Cardiac muscle cell (in vitro differentiated cells and primary cell): ENCODE measurements at places on chromosomes 4 and X. TPM values are rescaled to one million over a fixed set of nuclear protein-coding genes. Genes with fewer than 3 reads are reported as not detected.

Gene CD38
- total RNA-seq = not detected in 2 replicates

DNA sequence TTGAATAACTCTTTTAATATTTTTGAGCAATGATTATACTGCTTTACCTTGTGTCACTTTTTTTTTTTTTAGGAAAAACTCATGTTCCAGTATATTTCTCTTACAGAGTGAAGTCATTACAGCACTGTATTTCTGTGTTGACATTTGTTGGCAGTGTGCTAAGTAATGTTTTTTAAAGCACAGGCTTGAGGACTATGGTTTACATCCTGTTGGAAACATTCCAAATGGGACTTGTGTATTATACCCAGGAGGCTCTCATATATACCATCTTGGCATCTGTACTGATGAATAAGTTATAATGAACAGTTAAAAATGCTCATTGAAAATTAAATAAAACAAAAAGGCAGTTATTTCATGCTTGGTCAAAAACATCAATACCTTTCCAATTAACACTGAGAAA, 33.8 kb downstream of the CEP44 start:
- H3K4me1 ChIP-seq = no peaks in the 10 kb centered on the region
- H3K4me3 ChIP-seq = no peak overlapping the region
- no peak overlapping the region for H3K27ac ChIP-seq
- peaks cover 4% of the 10 kb centered on the region for H3K36me3 ChIP-seq

Gene SOX3
- total RNA-seq = 0.32 and 0.42 TPM in 2 replicates

Gene CXCL9
- total RNA-seq = not detected in 2 replicates

Gene CSN3
- not detected in 2 replicates for total RNA-seq
